Activated CD8-positive, alpha-beta memory T cell treated with anti-CD3 and anti-CD28 coated beads, Interleukin-2, amount 10 ng/mL, durations not matched to agents 7 days and 5 days (primary cell): ENCODE measurements at places on chromosomes 7 and 10.

GRCh38 chr7:151793531-151793951 lies 83.4 kb downstream of the PRKAG2 start:
- DNase-seq: no peak

GRCh38 chr10:103203466-103203865 lies 10.4 kb upstream of the NT5C2 start:
- DNase-seq: no peak

DNA sequence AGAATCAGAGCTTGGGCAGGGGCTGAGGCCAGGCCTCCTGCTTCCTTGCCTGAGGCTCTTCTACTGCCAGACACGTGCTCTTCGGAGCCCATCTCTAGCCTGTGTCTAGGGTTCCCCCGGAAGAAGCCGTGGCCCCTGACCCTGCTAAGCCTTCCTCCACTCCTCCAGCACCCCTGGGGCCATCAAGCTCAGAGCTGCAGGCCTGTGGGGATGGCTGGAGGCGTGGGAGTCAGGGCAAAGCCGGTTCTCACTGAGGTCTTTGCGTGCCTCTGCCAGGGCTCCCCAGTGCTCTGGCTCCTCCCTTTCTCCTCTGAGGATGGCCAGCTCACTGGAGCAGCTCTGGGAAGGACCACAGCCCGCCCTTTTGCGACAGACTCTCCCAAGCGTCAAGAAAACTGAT lies 34.4 kb downstream of the GHRHR start:
- DNase-seq: no peak

DNA sequence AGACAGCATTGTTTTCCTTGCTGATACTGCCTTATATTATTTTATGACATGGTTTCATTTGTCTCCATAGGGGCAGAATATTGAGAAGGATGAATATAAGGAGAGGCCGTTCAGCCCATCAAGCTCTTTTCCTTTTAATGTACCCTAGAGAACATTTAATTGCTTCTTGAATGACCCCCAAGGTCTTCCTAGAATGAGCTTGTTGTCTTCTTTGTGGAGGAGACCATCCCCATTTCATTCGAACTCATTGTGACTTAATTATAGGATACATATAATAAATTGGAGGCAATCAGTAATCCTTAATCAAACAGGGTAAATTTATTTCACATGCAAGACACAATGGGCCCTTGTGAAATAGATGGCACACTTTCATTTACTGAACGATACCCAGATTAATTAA lies 231.3 kb downstream of the MDFIC start:
- no peak for DNase-seq

DNA sequence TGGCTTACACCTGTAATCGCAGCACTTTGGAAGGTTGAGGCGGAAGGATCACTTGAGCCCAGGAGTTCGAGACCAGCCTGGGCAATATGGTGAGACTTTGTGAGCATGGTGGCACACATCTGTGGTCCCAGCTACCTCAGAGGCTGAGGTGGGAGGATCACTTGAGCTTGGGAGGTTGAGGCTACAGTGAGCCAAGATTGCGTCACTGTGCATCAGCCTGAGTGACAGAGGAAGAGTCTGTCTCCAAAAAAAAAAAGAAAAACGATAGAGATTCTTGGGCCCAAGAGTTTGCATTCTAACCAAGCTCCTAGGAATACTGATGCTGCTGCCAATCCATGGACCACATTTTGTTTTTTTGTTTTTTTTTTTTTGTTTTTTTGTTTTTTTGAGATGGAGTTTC lies 12.1 kb downstream of the MYOZ1 start:
- DNase-seq: no peak

- no peak for DNase-seq
Measured at GRCh38 chr10:48682265-48682664, 2.4 kb upstream of the WDFY4 start.

DNA sequence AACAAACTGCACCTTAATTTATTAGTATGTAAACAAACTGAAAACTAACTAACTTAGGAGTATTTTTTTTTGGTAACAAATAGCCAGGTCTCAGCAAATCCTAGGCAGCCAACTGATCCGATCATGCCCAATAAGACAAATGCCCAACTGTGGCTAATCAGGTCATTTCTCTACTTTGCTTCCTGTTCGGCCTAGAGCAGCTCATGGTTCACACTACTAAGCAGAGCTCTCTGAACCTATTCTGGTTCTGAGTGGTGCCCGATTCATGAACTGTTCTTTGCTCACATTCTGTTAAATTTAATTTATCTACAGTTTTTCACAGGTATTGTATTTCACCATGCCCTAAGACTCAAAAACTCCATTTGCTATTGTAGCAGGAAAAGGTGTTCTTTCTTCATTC lies 55.1 kb downstream of the CCDC3 start:
- no peak for DNase-seq

DNA sequence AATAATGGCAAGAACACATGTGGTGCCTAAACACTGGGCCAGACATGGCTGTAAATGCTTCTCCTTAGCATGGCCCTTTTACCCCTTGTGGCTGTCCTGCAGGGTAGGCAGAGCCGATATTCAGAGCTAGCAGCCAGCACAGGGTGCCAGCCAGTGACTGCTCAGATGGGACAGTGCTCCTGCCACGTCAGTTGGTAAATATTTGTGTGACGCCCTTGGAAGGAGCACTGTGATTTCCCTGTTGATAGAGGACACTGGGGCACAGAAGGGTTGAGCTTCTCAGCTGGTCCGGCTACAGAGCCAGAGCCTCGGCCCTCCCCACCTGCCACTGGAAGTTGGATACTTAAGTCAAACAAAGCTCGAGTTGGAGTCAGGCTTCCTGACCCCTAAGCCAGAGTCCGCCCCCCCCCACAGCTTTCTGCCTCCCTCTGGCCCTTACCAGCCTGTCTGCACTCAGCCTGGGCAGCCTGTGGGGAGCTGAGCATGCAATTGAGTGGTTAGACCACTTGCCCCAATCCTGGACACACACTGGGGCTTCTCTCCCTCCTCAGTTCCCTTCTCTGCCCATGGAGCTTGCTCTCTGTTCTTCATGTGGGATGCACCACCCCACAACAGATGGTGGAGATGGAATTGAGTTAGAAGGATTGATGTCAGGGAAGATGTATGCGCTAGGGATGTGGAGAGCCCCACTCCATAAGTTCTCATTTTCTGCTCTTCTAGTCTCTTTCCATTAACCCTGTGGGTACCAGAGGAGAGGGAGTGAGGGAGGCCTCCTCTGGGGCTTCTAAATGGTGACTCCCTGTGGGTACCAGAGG lies 350.8 kb downstream of the PLXNA4 start:
- DNase-seq: no peak
